ENCODE measurements at places on chromosomes 6 and 20.

DNA sequence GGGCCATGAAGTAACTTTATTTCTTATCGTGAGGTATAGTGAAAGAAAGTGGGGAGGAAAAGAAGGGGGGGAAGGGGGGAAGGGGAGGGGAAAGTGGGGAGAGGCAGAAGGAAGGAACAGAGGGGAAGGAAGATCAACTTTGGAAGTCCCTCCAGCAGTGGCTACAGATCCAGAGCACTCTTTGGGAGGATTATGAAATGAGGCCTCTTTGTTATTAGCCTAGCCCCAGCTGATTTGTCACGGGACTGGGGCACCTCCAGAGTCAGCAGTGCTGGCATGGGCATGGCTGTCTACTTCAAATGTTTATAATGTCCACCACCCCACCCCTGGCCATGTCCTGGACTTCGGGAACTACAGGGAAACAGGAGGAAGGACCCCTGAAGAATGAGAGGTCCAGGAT lies 7.6 kb downstream of the MOCS1 start:
- DNase-seq: no peak

GRCh38 chr20:34834459-34834893 lies 9.0 kb upstream of the NCOA6 start:
- DNase-seq: peak; percentile 64

GRCh38 chr20:7893014-7893730 lies 47.1 kb downstream of the HAO1 start:
- no peak for DNase-seq

- DNase-seq: no peak
Observed at GRCh38 chr6:125252891-125253290, 48.9 kb downstream of the HDDC2 start.

GRCh38 chr6:56628105-56628504 lies 14.6 kb downstream of the DST start:
- DNase-seq: no peak

- no peak for DNase-seq
Observed at GRCh38 chr20:1299522-1299921, 29.4 kb downstream of the SDCBP2 start.

GRCh38 chr20:4546786-4547185 lies 174.9 kb upstream of the PRND start:
- DNase-seq: no peak

- DNase-seq: no peak
Observed at GRCh38 chr20:38902601-38903000, 23.6 kb upstream of the FAM83D start.

- DNase-seq: no peak
Observed at GRCh38 chr6:142846883-142847287, 98.1 kb downstream of the HIVEP2 start.

GRCh38 chr6:24219670-24220069 lies 93.7 kb downstream of the NRSN1 start:
- DNase-seq: no peak

- no peak for DNase-seq
Observed at GRCh38 chr6:166936079-166936787, 20.1 kb downstream of the RNASET2 start.

GRCh38 chr6:135149376-135149775 lies 31.7 kb upstream of the MYB start:
- DNase-seq: no peak

DNA sequence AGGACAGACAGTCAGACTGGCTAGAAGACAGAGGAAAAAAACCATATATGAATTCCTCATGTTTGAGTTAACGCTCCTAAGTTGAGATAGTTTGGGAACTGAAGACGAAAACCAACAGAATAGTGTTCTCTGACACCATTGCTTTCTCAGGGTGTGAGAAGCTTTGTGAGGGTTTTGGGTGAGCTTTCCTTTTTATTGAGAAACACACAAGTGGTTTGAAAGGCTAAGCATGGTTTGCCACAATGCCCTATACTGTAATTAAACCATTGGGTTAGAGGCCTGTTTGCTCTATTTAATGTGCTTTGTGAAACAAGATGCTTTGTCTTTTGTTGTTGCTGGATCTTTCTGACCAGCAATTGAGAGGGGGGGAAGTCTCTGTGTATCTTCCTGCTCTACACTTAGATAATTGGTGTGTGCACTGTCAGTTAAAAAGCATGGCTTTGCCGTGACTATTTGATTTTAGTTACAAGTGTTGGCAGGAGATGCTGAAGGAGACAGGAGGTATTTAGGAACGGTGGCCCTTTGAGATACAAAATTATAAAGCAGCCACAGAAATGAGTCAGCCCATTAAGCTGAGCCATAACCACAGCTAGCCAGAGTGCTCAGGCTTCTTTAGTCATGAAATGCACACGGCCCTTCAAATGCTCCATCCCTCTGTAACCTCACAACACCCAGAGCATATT lies 273.0 kb upstream of the PREP start:
- DNase-seq: no peak

DNA sequence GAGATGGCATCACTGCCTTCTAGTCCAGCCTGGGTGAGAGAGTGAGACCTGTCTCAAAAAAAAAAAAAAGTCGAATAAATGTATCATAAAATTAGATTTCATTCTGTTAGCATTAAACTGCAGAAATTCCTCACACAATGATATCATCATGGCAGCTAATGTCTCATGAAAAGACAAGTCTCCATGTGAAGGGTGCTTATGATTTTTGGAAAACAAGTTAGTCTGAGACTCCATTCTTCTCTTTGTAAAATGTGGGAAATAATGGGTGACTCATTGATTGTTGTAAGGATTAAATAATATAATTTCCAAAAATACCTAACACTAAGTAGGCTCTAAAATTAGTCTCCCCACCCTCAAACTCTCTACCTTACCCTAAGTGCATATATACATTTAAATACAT lies 49.6 kb upstream of the CDYL start:
- DNase-seq: no peak

DNA sequence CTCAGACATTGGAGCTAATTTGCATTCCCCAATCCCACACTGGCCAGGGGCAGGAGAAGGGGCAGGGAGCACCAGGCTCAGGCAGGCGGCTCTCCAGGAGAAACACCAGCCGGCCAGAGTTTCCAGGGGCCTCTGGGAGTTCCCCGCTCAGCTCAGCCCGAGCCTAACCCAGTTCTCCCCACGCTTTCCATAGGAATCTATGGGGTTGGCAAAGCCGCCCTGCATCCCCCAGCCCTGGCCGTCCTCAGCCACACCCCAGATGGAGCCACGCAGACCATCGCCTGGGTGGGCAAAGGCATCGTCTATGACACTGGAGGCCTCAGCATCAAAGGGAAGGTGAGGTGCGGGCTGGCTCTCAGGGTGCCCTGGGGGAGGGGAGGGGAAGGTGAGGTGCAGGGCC lies 8.2 kb downstream of the NPEPL1 start:
- DNase-seq: no peak

DNA sequence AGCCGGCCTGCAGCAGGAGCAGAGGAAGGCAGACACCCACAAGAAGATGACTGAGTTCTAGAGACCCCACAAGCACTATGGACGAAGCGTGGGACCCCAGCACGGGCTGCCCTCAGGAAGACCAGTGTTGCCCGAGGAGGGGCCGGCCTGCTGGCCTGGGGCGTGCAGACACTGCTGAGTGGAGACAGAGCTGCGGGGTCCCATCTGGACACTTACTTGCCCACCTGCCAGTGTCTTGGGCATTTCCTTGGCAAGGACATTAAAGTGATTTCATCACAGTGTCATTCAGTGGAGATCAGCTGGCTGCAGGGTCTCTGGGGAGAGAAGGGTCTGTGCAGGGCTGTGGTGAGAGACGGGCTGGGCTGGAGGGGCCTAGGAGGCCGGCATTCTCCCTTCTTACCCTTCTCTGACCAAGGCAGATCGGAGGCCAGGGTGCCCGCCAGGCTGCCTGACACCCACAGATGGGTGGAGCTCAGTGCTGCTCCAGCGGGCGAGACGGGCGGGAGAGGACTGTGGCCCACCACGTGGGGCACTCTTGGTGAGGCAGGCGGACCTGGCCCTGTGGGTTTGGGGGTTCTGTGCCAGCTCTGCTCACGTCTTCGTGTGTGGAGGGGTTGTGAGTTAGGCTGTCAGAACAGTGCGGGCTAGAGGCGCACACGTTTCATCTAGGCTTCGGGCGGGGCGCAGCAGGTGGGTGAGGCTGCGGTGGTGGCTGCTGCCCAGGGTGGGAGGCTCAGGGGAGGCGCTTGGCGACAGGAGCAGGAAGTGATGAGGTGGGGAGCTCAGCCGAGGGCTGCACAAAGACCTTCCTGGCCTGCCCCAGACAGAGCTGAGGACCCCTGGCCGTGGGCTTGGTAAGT lies at the start of gene LIME1:
LIME1 (plus strand) TSS at position 806 of the 860 bp plus-strand sequence. CDS start 886 bp downstream, outside the sequence.
- no peak for DNase-seq

- DNase-seq: no peak
Observed at GRCh38 chr20:41011551-41012067, 17.0 kb upstream of the TOP1 start.

- no peak for DNase-seq
Observed at GRCh38 chr20:23302801-23303200, 47.8 kb upstream of the NXT1 start.
